ENCODE measurements at places on chromosomes 7 and 10.

GRCh38 chr10:107806026-107806425, 641.5 kb upstream of the SORCS1 start:
- no peak for DNase-seq

- DNase-seq: no peak
These were observed 702.8 kb downstream of the PARD3 start for GRCh38 chr10:34112171-34112782.

DNA sequence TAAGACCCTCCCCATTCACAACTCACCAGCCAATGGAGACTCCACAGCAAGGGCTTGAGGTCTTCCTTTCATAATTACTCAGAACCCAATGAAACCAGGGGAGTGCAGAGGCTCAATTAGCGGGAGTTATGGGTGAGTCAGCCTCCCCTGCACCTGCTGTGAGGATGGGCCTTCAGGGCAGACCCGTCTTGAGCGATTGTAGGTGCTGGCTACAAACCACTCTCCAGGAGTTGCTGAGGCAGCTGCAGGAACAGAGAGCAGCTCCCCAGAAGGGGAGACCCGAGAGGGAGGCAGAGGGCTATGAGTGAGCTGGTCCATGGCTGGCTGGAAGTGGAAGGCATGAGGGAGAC, 58.5 kb upstream of the SORCS3 start:
- DNase-seq: no peak

- DNase-seq: no peak
These were observed 124.7 kb upstream of the UNC5B start for GRCh38 chr10:71087622-71088021.

GRCh38 chr10:112634096-112634830, 187.2 kb downstream of the VTI1A start:
- no peak for DNase-seq

GRCh38 chr7:103379270-103379975, 32.0 kb downstream of the PSMC2 start:
- no peak for DNase-seq

GRCh38 chr7:945147-945555, 9.3 kb downstream of the ADAP1 start:
- DNase-seq: no peak

- DNase-seq: no peak
These were observed 230.3 kb upstream of the MDFIC start for GRCh38 chr7:114691605-114692004.

DNA sequence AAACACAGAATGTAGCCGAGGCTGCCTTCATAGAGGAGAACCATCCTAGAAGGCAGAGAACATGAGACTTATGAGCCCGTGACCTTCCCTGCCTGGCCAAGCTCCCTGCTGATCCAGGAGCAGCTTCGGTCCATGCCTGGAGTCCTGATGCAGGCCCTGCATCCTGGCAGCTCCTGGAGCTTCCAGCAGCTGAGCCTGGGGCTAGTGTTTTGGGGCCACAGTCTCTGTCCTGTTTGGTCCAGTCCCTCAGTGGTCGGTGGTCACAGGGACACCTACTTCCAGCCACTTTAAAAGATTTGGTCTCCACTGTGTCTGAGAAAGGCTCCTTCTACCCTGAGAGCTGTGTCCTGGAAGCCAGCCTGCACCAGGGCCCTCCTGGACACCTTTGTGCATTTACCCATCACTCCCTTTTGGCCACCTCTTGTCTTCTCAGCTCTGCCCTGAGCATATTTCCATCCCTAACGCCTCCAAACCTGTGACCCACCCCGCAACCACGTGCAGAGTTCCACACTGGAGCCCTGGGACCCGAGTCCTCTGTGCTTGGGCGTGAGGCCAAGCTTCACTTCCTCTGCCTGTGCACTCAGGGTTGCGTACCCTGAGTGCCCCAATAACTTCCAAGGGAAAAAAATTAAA, 315.2 kb upstream of the ZNF32 start:
- DNase-seq: no peak

DNA sequence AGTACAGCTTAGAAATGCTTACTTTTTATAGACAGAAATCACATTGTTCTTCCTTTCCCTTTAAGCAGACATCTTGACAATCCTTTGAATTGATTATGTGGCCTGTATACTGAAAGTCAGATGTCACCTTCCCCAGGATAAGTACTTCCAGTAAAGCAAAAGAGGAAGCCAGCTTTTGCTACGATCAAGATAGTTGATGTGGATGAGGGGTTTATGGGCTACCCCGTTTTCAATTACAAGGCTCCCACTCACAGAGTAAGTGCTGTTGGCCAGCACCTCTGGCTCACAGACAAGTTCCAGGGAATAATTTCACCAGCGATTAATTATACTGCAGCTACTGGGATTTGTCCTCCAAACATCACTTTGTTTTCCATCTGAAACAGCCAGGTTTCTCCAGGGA, 95.1 kb upstream of the SAMD8 start:
- DNase-seq: no peak

GRCh38 chr7:108181073-108181985, 51.2 kb upstream of the LAMB4 start:
- peak; percentile 15 for DNase-seq

DNA sequence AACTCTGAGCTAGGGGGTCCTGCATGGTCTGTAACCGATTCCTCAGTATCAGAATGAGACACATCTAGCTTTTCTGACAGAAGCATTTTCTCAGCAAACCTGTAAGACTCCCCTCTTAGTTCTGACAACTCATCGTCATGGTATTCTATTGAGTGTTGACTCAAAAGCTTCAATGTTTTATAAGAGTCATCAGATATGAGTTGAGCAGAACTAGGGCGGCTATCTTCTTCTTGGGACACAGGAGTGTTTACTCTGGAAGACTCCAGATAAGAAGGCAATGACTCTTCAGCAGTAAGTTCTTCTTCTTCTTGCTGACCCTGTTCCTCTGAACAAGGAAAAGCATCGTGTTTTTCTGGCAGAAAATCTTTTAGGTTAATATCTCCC, 167.0 kb upstream of the CCDC6 start:
- DNase-seq: no peak

DNA sequence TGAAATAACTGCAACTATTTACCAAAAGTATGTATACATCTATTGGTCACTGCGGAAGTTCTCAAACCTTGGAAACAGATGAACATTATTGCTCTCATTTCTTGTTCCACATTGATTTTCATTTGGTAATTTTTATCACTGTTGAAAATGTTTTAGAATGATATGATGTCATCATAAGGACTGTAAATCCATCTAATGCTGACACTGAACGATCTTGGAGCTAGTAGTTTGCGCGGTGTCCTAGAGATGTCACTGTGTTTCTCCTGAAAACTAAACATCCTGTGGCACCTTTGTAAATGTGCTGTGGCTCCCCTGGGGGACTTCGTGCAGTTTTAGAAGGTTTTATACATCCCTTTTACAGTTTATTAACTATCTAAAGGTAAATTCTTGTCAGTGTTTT, 73.5 kb downstream of the DNAJB9 start:
- no peak for DNase-seq

DNA sequence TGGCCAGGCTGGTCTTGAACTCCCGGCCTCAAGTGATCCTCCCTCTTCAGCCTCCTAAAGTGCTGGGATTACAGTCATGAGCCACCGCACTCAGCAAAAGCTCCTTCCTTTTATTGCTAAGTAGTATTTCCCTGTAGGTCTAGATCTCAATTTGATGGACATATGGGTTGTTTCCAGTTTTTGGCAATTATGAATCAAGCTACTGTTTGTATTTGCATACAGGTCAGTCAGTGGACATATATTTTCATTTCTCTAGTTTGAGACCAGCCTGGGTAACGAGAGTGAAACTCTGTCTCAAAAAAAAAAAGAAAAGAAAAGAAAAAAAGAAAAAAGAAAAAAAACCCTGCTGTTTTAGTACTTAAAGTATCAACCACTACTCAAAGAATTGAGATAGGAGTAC, 6.4 kb upstream of the PRKRIP1 start:
- no peak for DNase-seq

GRCh38 chr10:31949266-31949665, 20.6 kb upstream of the ARHGAP12 start:
- DNase-seq: no peak

DNA sequence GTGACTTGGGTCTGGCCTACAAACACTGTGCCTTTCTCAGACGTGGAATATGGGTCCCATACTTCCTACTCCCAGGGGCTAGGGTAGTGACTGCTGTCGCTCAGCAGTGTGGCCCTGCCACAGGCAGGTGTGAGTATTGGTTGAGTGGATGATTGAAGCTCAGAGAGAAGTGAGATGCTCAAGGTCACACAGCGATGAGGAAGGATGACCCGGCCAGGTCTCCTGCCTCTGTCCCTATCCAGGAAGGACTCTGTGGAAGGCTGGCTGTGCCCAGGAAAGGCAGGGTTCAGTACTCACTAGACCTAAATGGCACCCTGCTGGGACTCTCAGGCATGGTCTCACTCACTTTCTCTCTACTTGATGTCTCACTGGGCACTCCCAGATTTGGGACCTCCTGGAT, 2.8 kb downstream of the PRF1 start:
- DNase-seq: no peak

- DNase-seq: peak; percentile 62
These were observed 183.0 kb upstream of the ANK3 start for GRCh38 chr10:60572511-60573194.

DNA sequence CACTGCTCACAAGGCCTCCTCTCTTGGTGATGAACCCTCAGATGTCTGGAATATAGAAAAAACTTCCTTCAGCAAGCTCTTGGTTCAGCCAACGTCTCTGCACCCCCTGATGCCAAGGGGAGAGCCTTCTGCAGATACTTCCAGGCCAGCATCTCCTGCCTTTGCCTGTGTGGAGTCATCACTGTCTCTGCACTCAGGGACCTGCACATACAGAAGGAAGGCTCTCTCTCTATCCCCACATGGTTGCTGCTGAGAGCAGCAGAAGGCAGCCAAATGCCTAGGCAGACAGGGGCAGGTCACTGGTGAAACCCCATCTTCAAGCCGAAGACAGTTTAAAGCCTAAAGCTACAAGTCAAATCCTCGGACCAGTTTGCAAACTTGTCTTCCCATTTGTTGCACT, 137.6 kb downstream of the WDR11 start:
- no peak for DNase-seq

DNA sequence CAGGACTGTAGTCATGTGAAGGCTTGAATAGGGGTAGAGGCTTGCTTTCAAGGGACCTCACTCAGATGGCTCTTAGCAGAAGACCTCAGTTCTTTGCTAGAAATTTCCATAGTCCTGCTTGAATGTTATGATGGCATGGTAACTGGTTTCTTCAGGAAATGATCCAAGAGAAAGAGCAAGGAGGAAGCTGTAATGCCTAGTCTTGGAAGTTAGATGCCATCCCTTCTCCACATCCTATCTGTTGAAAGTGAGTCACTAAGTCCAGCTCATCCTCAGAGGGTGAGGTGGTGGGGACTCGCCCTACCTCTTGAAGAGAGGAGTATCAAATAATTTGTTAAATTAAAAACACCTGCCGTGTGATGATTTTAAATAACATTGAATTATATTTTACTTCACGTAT, 4.6 kb downstream of the MGAM start:
- DNase-seq: no peak

DNA sequence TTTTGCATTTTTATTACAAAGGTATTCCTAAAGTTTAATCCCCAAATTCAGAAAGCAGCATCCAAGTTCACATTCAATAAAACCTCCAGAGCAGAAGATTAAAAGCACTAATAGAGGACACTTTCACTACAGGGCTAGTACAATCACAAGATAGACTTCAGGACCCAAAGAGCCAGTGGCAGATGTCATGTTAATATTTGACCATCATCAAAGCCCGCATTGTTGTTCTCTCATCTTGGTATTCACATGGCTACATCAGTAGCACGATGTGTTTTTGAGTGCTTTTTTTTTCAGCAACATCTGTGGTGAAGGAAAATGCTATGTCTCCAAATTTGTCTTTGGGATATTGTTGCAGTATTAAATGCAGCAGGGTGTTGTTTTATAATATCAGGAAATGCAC, 134.3 kb downstream of the ARL4A start:
- DNase-seq: no peak

- no peak for DNase-seq
These were observed 323.7 kb upstream of the KLF6 start for GRCh38 chr10:4108693-4109092.

DNA sequence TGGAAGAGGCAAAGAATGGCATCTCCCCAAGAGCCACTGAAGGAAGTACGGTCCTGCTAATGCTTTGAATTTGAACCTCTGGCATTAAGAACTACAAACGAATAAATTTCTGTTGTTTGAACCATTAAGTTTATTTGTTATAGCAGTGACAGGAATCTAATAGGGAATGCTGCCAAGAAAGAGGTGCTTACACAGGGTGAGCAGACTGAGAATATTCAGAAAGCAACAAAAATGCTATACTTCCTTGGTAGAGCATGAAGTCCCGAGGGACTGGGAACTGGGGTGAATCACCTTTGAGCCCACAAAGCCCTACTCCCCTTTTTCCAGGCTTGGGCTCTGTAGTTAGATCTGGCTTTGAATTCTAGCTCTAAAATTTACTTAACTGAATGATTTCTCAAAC, 45.0 kb downstream of the PANK1 start:
- no peak for DNase-seq
